ENCODE measurements at places on chromosomes 6 and 20.

GRCh38 chr6:86963352-86963751 lies 26.0 kb downstream of the HTR1E start:
- DNase-seq: no peak

DNA sequence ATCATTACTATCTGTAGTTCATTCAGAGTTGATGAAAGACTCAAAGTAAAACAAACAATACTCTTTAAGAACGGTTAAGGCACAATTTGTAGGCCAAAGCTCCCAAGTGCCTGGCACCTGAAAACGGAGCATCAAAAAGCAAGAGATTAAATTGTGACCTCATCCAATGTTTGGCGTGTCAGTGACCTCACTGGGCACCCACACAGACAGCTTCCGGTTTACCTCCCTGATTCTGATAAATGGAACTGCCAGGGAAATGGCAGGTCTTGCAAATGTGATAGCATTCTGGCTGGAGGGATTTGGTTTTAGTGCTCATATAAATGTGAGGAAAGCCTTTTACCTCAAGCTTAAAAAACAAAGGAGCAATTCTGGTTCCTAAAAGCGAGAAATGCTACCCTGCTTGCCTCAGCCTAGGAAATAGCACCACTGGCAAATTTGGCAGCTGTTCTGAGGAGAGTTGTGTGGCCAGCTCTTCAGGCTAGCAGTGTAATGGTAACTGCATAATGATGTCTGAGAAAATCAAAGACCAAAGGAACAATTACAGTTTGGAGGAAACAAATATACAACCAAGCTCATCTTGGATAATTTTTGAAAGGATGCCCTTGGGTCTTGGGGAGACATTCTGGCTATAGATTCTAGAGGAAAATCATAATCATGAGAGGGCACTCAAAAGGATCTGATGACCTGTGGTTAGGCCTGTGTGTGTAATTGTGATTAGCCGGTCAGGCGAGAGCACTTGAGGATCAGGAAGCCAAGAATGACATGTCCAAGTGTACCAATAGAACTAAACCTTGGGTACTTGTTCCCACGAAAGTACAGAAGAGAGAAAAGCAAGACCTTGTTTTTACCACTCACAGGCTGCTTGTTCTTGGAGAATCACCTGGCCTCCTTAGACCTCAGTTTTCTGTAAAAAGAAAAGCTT lies 174.3 kb downstream of the TFAP2B start:
- no peak for DNase-seq

DNA sequence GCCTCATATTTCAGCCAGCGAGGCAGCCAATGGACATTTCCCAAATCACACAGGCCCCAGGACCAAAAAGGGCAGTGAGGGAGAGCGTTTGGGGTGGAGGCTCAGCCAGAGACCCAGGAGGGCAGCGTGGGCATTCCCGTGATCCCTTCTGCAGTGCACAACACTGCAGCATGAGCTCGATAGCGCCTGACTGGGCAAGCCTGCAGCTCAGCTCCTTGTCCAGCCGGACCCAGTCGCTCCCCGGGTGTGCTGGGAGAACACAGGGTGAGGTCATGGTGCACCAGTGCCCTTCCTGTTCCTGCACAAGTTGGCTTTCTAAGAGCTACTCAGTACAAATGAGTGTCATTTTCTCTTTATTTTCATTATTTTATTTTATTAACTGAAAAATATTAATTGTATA lies 5.9 kb downstream of the TTLL2 start:
- no peak for DNase-seq

DNA sequence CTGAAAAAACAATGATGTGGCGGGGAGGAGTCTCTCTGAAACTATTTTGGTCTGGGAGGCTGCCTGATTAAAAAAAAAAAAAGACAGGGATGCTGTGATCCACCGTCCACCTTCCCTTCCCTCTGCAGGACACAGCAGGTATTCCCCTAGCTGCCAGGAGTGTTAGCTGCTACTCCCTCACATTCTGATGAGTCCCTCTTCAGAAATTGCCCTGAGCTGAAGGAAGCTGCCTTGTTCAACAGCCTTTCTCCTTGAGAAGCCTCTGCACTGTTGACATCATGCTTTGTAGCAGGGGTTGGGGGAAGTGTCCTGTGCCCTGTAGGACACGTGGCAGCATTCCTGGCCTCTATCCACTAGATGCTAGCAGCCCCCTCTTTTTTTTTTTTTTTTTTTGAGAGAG lies 71.7 kb upstream of the ZMYND8 start:
- no peak for DNase-seq

GRCh38 chr6:30213667-30213956 lies 406 bp upstream of the TRIM26 start:
- no peak for DNase-seq

GRCh38 chr6:35497571-35498421 lies 917 bp upstream of the TEAD3 start:
- peak; percentile 91 for DNase-seq

- DNase-seq: no peak
These were observed 31.1 kb downstream of the NTSR1 start for GRCh38 chr20:62739581-62740285.

DNA sequence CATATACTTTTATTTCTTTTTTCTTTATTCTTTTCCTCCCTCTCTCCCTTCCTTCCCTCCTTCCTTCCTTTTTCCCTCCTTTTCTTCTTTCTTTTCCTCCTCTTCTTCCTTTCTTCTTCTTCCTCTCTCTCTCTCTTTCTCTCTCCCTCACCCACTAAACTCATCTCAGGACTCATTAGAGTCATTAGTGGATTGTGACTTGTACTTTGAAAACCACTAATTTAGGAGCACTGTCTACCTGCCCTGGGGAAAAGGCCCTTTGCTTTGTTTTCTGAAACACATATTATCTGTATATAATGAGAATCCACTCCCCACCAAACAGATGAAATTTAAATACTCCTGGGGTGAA lies 68.7 kb upstream of the CEP85L start:
- no peak for DNase-seq

- peak; percentile 65 for DNase-seq
These were observed 697 bp downstream of the PPT2 start for GRCh38 chr6:32154514-32155161.

GRCh38 chr6:36850021-36850420 lies 10.8 kb upstream of the CPNE5 start:
- DNase-seq: no peak

DNA sequence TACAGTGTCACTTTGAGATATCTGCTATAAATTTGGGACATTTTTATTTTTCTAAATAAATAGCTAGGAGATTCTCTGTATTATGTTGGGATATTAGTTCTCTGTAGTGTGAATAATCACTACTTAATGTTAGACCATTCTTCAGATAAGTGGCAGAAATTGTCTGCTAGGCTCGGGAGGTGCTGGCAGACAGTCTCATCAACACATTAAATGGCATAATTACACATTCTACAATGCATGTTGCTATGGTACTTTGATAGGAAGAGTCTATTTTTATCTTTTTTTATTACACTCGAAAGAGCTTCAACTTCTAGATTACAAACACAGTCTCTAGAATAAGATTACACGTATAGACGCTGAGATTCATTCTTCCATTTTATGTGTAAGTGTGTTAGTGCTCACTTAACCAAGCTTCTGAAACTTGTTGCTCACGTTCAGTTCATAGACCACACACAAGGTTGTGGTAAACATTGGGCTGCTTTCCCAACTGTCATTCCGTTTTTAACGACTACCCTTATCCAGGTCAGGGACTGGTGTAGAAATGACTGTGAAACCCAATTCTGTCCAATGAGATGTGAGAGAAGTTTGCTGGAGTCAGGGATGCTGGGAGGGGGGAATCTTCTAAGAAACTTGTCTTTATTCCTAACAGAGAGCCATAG lies 78.6 kb downstream of the TPBG start:
- DNase-seq: no peak

- peak; percentile 5 for DNase-seq
These were observed 33.0 kb downstream of the METTL24 start for GRCh38 chr6:110325197-110325596.
